ENCODE measurements at places on chromosomes 6 and 20. TPM values are rescaled to one million over a fixed set of nuclear protein-coding genes. Genes with fewer than 3 reads are reported as not detected.

DNA sequence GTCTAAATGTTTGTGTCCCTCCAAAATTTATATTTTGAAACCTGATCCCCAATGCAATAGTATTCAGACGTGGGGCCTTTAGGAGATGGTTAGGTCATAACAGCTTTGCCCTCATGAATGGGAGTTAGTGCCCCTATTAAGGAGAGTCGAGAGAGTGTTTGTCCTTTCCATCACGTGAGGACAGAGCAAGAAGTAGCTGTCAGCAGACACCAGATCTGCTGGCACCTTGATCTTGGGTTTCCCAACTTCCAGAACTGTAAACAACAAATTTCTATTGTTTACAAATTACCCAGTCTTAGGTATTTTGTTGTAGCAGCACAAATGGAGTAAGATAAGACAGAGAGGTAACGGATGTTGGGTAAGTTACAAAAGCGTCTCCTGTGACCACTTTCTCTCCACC lies 46.6 kb downstream of the FAM50B start:
- no peak for DNase-seq

DNA sequence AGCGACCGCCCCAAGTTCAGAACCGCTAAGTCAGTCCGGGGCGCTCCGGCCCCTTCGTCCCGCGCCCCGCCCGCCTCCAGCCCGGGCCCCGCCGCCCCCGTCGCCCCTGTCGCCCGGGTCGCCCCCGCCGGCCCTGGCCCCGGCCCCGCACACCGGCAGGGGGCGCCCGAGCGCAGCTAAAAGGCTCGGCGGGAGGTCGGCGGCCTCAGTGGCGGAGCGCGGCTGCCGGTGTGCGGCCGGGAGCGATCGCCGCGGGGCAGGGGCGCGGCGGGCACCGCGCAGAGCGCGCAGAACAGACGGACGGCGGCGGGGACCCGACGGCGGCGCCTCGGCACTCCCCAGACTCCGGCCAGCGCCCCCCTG lies at the start of gene FNDC1:
Gene FNDC1, plus strand, starts transcription at position 208 of the 363 bp plus-strand sequence. CDS start 197 bp downstream, outside the sequence.
- DNase-seq: peak; percentile 34

DNA sequence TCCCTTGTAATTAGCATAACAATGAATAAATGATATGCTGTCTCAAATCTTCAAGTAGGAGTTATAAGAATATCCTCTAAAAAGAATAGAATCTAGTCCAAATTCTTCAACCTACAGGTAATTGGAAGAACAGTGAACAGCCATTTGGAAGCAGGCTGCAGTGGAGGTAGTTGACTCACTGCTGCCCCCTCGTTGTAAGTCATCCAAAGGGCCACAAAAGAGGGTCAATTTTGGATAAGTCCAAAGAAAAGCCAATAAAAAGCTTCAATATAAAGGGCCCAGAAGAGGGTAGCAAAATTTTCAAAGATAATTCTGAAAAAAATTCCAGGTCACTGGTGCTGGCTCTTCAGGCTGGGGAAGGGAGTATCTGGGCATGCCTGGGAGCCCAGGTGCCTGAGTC lies 60.8 kb upstream of the SSTR4 start:
- DNase-seq: no peak

DNA sequence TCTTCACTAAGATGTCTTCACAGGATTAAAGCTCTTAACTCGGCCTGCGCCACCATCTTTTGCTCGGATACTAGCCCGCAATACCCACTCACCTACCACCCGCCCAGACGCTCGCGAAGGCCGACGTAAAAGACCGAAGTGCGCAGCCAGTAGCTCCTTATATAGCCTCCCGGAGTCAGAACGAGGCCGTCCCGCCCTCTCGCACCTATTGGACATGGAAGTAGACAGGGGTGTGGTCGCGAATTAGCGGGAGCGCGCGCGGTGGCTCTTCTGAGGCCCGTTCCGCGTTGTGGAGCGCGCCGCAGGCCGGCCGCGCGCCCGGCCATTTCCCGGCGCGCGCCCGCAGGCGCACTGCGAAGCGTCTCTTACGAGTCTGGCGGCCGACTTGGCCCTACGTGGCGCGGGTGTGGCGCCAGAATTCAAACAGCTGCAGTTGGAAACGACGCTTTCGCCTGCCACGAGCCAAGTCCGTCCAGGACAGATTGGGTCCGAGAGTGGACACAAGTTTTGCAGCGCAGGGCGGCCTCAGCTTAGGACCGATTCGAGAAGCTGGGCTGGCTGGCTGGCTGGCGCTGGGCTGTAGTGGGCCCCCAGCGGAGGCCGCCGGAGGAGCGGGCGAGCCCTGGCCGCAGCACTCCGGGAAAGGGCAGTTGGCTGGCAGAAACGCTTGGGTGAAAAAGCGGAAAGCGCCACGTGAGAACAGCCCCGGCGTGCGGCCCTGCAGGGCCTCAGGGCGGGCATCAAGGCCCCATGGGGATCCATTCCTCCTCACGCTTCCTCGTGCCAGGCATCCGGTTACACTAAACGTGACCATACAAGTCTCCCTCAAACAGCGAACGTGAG lies 36.1 kb upstream of the SYNCRIP start:
- peak; percentile 99 for DNase-seq

GRCh38 chr6:120214088-120214499 lies 864.5 kb upstream of the MAN1A1 start:
- no peak for DNase-seq

- DNase-seq: no peak
Measured at GRCh38 chr6:333379-334002, 41.2 kb downstream of the DUSP22 start.

- DNase-seq: no peak
Measured at GRCh38 chr6:38068854-38069590, 249.5 kb downstream of the ZFAND3 start.

DNA sequence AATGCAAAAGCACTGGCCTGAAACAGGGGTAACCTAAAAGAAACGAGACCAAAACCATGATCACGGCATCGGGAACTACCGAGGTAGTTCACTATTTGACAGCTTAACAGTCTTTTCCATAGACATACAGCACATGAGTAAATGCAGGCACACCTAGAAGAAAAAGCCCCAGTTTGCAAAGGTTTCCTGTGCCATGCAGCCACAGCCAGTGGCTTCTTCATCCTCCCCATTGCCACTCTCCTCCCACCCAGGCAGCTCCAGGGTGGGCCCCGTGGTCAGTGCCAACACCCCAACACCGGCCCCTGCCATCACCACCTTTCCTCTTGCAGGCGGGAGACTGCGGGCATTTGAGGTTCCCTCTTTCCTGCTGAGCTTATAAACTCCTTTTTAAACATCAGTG lies 115.4 kb downstream of the SLC23A2 start:
- DNase-seq: no peak

Gene FHL5
- 0.46 TPM for total RNA-seq

Gene MYLK4
- 3.7 TPM for total RNA-seq

Gene ZKSCAN8
- 18.2 TPM for total RNA-seq
